ENCODE measurements at places on chromosomes 3 and 15.

GRCh38 chr3:71917545-71917944 lies 132.6 kb upstream of the PROK2 start:
- DNase-seq: no peak

- no peak for DNase-seq
Observed at GRCh38 chr3:55487381-55488241, 505 bp upstream of the WNT5A start.

DNA sequence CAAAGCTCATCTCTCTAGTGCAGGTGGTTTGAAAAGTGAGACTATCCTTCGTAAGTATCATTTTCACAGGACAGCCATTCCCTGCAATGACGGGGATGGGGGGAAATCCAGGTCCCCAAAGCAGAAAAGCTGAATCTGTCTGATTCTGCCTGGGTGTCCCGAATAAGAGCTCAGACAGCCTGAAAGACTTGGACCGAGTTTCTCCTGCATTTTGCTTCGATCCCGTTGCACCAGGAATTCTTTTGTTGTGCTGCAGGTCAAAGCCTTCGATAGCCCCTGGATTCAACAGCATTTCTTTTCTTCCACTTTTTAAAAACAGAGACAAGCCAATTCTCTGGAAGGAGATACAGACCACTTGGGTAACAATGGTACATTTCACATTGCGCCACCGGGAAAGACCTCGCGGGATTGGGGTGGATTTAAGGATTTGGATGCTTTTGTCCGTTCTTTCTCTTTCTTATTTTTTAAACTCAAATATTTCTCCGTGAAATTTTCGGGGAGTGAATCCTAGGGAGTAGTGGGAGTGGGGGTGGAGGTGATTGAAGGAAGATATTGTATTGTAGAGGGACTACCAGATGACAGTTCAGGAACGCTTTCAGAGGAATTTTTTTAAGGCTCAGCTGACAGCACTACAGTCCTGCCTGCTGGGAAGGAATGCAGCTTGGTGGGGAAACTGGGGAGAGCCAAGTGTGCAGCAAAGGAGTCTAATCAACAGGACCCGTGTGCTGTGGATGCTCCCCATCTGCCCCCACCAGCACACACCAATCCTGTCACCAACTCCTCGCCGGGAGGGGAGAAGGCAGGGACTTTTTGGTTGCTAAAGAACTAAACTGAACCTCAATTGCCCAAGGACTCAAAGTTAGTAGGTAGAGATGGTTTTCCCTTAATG lies 2.6 kb downstream of the SLITRK3 start:
- no peak for DNase-seq

- DNase-seq: no peak
Observed at GRCh38 chr3:132381348-132381944, 35.9 kb upstream of the DNAJC13 start.

GRCh38 chr3:55676643-55677042 lies 189.5 kb upstream of the WNT5A start:
- no peak for DNase-seq

DNA sequence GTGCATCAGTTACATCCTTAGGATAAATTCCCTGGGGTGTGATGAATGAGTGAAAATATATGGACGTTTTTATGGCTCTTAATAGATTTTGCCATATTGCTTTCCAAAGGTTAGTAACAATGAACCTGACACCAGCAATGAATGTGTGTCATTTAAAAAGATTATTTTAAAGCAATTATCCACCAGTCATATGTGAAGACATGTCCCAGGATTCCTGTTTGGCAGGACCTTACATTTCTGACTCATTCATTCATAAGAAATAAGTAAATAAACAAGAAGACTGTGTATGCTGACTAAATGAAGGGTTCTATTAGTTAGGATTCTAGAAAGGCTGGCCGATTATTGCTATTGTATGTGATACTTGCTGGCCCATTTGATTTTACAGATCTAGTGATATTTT lies 201.5 kb downstream of the SOX2 start:
- DNase-seq: no peak

DNA sequence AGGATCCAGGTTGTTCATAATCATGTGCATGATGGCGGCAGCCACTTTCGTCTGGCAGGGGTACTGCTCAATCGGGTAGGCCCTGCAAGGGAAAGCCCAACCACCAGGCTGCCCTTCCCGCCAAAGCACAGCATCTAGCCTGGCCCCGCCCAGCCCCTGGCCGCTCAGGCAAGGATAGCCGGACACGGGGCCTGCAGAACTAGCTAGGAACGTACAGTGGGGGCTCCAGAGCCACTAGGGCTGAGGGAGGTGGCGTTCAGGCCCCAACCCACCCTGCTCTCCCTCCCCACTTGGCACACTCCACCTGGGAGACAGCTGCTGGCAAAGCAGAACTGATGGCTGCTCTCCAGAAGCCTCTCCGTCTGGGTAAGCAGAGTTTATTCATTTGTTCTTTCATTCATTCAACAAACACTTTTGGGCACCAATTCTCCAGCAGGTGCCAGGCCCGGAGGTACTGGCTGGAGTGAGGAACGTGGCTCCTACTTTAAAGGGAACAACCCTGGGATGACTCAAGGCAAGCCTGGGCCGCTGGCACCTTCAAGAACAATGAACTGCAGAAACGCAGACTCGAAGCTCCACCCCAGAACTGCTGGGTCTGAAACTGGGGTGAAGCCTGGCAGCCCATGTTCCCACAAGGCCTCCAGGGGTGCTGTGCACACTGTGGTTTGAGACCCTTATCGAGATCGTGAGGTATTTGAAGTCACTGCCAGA lies 7.8 kb downstream of the UROC1 start:
- DNase-seq: no peak

- peak; percentile 58 for DNase-seq
Observed at GRCh38 chr3:20141851-20142250, 44.2 kb downstream of the SGO1 start.

DNA sequence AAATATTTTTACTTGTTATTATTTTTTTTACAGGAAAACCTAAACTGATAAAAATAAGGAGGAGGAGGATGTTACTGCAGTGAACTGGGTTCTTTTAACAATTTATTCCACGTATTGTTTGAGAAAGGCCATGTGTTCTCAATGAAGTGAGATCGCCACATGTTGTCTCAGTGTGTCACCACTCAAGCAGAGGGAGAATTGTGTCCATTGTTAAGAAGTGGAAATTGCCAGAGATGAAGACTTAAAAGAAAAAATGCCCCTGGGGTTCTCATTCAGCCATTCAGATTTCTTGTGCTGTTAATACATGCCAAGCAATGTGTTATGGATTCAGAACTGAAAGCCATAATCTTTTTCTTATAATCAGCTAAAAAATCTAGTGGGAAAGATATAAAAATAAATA lies 297.1 kb downstream of the NSUN3 start:
- DNase-seq: no peak

DNA sequence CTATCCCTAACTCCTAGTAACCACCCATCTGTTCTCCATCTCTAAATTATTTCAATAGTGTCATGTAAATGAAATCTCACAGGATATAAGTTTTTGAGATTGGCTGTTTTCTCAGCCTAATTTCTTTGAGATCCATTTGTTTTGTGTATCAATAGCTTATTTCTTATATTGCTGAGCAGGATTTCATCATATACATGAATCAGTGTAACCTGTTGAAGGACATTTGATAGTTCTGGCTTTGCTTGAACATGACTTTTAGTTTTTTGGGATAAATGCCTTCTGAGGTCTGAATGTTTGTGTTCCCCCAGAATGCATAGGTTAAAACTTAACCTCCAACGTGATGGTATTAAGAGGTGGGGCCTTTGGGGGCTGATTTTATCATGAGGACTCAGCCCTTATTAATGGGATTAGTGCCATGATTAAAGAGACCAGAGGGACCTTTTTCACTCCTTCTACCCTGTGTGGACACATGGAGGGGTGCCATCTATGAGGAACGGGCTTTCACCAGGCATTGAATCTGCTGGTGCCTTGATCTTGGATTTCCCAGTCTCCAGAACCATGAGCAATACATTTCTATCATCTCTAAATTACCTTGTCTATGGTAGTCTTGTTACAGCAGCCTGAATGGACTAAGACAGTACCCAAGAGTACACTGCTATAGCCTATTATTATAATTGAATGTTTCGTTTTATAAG lies 118.3 kb downstream of the FNDC3B start:
- DNase-seq: no peak

DNA sequence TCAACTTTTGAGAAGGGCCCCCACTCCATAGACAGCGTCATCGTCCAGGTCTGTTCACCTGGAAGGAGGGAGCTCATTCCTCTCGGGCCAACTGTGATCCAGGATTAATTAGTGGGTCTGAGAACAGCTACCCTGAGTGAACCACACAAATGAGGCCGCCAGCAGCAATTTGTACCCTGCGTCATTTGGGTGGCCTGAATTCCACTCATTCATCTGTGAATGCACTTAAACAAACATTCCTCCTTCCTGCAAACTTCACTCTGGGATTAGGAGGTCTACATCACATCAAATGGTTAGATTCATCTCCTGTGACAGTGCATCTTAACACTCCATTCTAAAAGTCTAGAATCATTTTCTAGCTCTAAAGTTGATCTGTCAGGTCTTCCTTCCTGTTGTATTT lies 201.8 kb downstream of the GABRG3 start:
- no peak for DNase-seq

- DNase-seq: no peak
Observed at GRCh38 chr15:25943831-25944230, 80.7 kb upstream of the ATP10A start.

DNA sequence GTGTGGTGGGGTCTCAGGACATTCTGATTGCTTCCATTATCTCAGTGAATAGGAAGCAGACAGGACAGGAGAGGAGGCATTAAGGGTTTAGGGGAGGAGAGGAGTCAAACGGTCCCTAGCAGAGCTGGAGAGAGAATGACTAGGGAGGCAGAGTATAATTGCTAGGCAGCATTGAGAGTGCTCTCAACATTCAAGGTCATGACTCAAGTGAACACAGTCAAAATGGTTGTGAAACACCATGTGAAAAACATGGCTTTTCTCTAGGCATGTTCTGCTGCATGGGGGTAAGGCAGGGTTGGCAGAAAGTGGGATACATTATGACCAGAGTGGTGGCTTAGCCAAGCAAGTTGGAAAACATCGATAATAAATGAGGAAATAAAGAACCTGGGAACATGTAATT lies 19.5 kb upstream of the HRH1 start:
- no peak for DNase-seq

DNA sequence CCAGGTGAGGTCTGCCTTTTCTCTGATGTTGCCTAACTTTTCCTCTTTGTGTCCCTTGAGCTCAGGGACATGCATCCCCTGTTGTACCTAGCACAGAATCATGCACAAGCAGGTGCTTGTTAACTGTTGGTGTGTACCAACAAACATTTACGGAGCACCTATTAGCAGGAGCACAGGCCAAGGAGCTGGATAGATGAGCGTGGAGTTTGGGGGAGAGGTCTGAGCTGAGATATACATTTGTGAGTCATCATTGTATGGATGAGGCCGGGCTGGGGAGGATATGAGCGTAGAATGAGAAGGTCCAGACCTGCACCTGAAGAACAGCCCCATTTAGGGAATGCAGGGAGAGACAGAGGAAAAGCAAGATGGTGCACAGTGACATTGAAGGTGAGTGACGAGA lies 53.4 kb downstream of the SMAD3 start:
- DNase-seq: no peak

DNA sequence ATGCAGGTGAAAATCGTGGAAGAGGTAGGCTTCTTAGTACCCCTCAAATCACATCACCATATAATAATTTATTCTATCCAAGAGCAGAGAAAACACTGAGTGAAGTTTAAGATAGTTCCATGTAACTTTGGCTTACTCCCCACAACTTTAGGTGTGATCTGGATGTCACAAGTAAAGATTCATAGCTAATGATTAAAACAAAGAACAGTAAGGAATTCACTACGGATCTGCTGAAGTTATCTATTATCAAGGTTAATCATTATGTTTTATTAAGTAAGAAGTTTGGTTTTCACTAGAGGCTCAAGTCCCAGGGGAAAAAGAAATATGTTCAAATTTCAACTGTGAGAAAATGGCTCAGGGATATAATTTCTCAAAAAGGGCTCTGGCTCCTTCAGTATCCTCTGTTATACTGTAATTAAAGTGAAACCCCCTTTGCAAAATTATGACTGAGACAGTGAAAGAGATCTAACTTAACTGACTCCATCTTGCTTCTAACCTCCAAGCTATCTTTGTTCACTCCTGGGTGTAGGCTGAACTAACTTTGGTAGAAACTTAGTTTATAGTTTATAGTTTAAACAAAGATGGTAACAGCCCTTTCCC lies 17.1 kb downstream of the CD80 start:
- DNase-seq: no peak

DNA sequence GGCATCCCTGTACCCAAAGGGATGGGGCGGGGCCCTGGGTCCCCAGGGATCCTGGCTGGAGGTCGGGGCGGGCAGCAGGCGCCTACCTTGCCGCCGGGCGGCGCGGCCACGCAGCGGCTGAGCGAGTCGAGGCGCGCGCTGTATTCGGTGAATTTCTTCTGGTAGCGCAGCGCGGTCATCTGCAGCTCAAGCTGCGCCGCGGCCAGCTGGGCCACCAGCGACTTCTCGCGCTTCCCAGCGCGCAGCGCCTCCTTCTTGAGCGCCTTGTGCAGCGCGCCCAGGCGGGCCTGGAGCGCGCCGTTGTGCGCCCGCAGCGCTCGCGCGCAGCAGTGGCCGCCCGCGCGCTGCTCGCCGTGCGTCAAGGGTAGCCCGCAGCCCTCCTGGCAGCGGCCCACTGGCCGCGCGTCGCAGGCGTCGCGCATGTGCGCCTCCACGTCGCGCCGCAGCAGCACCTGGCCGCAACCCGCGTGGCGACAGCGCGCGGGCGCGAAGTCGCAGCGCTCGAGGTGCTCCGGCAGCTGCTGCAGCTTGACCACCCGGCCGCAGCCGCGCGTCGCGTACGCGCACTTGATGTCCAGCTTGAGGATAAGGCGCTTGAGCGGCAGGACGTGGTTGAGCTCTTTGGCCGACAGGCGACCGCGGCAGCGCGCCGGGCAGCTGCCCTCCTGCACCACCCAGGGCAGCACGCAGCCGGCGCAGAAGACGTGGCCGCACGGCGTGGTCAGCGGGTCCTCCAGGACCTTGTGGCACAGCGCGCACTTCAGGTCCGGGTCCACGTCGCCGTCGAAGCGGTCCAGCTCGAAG lies 522 bp downstream of the PDZRN3 start:
- no peak for DNase-seq

GRCh38 chr3:151837057-151837456 lies 23.1 kb downstream of the AADAC start:
- DNase-seq: no peak

GRCh38 chr15:51629612-51630011 lies 7.0 kb upstream of the DMXL2 start:
- no peak for DNase-seq

DNA sequence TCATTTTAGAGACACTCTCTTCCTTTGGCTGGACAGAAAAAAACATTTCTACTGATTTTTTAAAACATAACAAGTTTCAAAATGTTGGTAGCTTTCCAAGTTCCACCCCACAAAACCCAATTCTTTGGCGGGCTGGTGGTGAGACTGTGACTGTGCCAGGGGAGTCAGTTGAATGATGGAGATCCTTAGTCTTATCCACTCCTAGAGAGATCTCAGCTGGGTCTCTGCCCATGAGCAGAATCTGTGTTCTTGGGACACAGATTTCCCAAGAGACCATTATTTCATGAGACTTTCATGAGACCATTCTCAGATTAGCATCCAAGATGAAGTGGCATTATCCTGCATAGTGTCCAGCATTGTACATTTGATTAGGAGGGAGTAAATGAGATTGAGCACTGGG lies 135.1 kb upstream of the NPHP3 start:
- no peak for DNase-seq

GRCh38 chr3:123258811-123259420 lies 57.2 kb downstream of the SEC22A start:
- no peak for DNase-seq

GRCh38 chr3:13008155-13008995 lies 64.9 kb downstream of the IQSEC1 start:
- no peak for DNase-seq

Measured in anterior cingulate cortex (tissue), 58 donors.